ENCODE measurements at places on chromosomes 1 and 21.

GRCh38 chr1:209924390-209924789 lies 13.6 kb upstream of the SYT14 start:
- no peak for DNase-seq

GRCh38 chr21:45554477-45555175 lies 12.4 kb upstream of the SLC19A1 start:
- DNase-seq = peak; percentile 91

- DNase-seq = no peak
Measured at GRCh38 chr1:47276850-47277249, 37.1 kb downstream of the STIL start.

DNA sequence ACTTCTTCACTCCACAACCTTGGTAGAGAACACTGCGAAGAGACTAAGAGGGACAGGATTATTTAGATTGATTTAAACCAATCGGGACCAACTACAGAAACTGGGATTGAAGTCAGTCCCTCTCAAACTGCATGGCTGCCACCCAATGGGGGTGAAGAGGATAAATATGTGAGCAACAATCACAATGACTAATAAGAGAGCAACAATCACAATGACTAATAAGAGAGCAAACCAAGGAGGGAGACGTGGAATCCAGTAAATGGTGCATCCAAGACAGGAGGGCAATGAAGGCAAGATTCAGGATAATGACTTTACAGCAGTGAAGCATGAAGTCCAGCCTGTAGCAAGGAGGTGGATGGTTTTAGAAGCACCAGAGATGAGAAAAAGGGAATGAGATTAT lies 322.8 kb downstream of the TTLL7 start:
- DNase-seq = no peak

GRCh38 chr1:232303222-232303620 lies 326.7 kb downstream of the SIPA1L2 start:
- DNase-seq = no peak

- DNase-seq = no peak
Measured at GRCh38 chr21:37276377-37276776, 9.2 kb upstream of the VPS26C start.

GRCh38 chr1:182616130-182617013 lies 12.2 kb upstream of the RGS16 start:
- peak; percentile 46 for DNase-seq

DNA sequence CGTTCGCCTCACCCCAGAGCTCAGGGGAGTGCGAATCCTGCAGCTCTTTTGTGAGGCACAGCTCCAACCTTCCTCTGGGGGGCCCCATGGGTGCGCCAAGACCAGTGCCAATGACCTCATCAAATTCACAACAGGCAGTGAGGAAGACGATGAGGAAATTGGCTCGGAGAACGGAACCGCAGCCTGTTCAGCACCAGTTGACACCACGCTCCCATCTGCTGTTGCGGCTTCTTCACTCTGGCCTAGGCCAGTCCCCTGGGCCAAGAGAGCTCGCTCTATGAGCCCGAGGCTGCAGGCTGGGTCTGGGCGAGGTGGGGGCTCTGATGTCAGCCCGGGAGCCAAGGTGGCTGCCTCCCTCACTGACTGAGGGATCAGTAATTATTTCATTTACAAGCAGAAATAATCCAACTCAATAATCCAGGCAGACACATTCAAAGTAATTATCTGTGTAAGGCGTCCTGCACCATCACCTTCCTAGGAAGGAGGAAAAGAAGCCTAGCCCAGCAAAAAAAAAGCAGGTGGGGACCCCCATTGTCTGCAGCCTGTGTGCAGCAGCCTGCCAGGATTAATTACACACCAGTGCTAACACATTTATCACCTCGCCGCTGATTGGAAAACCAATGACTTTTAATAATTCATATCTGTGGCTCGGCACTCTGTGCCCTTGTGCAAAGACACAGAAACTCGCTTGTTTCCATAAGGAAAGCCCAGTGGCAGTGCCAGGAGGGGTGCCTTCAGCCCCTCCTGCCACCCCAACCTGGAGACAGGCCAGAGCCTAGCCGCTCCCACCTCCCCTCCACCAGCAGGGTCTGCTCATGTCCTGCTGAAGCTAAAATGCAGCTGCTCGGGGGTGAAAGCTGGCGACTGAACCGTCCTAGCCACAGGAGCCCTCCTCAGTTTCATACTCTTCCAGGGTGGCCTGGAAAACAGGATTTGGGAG lies 1.9 kb downstream of the PLEKHA6 start:
- DNase-seq = no peak

GRCh38 chr1:37845786-37846185 lies 13.6 kb downstream of the MTF1 start:
- no peak for DNase-seq

DNA sequence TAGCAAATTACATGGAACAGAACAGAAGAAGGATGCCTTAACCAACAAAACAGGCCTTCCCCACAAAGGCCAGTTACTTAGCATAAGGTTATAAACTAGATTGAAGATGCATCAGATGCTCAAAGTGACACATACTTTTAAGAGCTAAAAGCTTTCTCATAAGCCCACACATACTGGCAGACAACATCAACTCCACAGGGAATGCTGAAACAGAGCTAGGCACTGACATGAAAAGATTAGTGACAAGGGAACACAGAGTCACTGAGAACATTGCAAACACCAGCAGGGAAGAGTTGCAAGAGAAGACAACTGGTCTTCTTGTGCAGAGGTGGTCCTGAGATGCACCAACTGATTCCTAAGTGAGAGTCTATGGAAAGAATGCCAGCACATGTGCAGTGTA lies 6.9 kb downstream of the TTC13 start:
- DNase-seq = no peak

- no peak for DNase-seq
Measured at GRCh38 chr1:47505267-47505666, 67.4 kb downstream of the FOXD2 start.

- no peak for DNase-seq
Measured at GRCh38 chr1:213163278-213163711, 112.3 kb downstream of the RPS6KC1 start.

GRCh38 chr1:20684651-20685050 lies 23.5 kb upstream of the DDOST start:
- DNase-seq = no peak

DNA sequence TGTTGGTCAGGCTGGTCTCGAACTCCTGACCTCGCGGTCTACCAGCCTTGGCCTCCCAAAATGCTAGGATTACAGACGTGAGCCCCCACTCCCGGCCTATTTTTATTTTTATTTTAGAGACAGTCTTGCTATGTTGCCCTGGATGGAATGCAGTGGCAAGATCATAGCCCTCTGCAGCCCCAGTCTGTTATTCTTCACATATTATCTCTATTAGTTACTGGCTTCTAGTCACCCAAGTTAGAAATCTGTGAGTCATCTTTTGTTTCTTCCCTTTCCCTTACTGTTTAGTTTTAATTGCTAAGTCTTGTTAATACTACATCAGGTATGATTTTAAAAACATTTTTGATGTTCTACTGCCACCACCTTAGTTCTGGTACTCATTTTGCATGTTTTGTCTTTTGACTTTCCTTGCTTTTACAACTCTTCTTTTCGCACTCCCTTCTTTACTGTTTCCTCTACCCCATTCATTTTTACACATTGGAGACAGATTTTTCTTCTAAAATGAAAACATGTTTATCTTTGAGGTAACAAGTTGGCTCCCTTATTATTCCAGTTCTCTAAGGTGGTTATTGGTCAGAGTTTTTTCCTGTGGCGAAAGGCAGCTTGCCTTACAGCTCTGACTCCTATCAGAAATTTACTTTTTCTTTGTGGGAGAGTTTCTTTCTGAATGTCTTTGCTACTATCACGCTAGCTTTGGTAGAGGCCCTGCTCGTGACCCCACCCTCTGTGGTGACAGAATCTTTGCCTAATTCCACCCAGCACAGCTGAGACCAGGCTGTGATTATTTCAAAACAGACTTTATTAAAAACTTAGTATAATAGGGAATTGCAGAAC lies 19.5 kb downstream of the ZMYM4 start:
- DNase-seq = no peak

GRCh38 chr1:111148376-111148881 lies 8.4 kb downstream of the CEPT1 start:
- DNase-seq = no peak

DNA sequence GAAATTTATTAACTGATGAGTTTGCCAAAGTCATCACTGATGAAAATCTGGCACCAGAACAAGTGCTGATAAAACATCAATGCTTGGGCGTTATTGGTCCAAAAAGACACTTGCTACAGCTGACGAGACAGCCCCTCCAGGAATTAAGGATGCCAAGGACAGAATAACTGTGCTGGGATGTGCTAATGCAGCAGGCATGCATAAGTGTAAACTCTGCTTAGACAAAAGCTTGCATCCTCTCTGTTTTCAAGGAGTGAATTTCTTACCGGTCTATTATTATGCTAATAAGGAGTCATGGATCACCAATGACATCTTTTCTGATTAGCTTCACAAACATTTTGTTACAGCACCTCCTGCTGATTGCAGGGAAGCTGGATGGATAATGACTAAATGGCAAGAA lies 402.0 kb downstream of the LTN1 start:
- no peak for DNase-seq

DNA sequence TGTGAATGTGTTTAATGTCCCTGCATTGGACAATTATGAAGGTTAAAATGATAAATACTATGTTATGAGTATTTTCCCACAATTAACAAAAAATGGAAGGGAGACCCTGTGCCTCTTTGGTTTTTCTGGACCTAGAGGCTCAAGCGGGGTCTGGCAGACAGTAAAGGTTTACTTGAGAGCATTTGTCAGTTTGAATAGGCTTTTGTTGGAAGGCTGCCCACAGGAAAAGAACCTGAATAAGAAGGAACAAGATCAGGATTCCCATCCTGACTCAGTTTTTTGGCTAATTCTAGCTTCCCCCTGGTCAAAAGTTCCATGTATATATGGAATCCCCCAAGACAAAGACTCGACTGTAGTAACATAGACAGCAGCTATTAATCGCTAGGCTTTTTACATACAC lies 150.9 kb upstream of the JUN start:
- no peak for DNase-seq

- no peak for DNase-seq
Measured at GRCh38 chr1:23470282-23471070, 13.5 kb downstream of the ASAP3 start.

DNA sequence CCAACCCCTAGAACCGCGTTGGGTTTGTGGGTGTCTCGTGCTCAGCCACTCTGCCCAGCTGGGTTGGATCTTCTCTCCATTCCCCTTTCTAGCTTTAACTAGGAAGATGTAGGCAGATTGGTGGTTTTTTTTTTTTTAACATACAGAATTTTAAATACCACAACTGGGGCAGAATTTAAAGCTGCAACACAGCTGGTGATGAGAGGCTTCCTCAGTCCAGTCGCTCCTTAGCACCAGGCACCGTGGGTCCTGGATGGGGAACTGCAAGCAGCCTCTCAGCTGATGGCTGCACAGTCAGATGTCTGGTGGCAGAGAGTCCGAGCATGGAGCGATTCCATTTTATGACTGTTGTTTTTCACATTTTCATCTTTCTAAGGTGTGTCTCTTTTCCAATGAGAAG lies 18.7 kb downstream of the TFF3 start:
- no peak for DNase-seq

GRCh38 chr1:219144658-219145315 lies 28.9 kb upstream of the LYPLAL1 start:
- no peak for DNase-seq

DNA sequence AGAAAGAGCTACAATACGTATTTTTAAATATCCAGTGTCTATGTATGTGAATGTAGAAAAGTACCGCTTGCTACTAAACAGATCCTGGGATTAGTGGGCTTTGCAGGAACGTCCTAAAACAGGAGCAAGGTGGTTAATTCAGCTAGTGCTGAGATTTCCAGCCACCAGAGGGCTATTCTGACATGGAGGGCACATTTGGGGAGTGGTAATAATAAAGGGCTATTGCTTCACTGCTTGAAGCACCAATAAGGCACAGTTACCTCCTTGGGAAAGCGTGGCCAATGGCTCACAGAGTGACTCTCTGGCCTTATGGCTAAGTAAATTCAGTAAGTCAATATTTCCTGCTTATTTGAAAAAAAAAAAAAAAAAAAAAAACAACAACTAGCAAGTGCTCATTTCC lies 152.4 kb downstream of the GABPA start:
- no peak for DNase-seq

- DNase-seq = no peak
Measured at GRCh38 chr1:153985341-153985912, 712 bp downstream of the RAB13 start.

GRCh38 chr21:36134803-36135390 lies at the start of gene CBR3:
TSS of gene CBR3 (plus strand) at chr21:36135079. CDS start at chr21:36135193, 114 bp downstream.
- DNase-seq = no peak

GRCh38 chr1:210397252-210397651 lies 68.5 kb downstream of the HHAT start:
- DNase-seq = no peak

DNA sequence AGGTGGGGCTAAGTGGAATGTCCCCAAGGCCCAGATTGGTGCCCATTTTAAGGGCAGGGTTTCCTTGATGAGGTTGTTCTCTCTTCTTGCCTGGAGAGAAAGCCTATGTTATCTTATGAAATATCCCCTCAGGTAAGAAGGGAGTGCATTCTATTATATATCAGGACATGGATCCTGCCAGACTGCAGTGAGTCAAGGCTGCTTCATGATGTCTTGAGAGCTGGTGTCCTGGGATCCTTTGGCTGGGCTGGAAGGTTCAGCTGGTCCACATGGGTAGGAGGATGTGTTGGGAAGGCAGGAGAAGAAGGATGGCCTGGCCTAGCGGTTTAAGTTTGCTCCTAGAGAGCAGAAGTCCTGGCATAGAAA lies 207.6 kb downstream of the ROR1 start:
- DNase-seq = no peak

GRCh38 chr1:157961805-157962762 lies 31.4 kb upstream of the KIRREL1 start:
- DNase-seq = no peak

- no peak for DNase-seq
Measured at GRCh38 chr21:15285556-15285955, 220.8 kb upstream of the NRIP1 start.

- DNase-seq = no peak
Measured at GRCh38 chr1:92466683-92467352, 19.9 kb downstream of the GFI1 start.

- DNase-seq = no peak
Measured at GRCh38 chr1:107016376-107016978, 40.0 kb upstream of the PRMT6 start.

DNA sequence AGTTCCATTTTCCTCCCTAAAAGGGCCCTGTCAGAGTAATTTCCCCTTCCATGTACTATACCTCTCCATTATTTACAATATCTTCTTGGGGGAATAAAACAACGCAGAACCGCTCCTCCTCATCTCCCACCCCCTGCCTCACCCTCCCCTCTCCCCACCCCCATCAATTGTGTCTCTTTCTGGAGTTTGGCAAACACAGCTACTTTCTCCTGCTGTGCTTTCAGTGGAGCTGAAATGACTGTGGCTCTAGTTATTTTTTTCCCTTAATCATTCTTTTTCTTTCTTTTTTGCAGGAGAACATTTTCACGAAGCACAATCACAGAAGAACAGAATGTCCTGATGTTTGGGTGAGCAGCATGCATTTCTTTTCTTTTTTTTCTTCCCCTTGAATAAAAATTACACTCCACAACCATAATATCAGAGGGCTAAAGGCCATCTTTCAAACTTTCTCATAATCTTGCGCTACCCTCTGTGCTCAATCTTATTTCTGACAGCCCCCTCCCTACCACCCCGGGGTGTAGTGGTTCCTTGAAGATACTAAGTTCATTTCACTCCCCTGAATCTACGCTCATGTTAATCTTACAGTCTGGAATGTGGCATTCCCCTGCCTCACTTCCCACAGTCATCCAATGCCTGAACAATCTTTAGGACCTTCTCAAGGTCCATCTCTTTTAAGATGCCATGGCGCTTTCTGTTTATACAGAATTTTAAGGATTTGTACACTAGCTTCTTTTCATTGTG lies 8.8 kb upstream of the PLXNA2 start:
- no peak for DNase-seq

- DNase-seq = no peak
Measured at GRCh38 chr1:203144661-203145060, 17.1 kb downstream of the ADORA1 start.

Measured in liver (tissue), 10 donors.